Urinary bladder (tissue), 4 donors: ENCODE measurements at places on chromosomes 6 and 20. TPM values are rescaled to one million over a fixed set of nuclear protein-coding genes. Genes with fewer than 3 reads are reported as not detected.

- no peak for DNase-seq
Observed at GRCh38 chr6:1130709-1131108, 181.2 kb upstream of the FOXQ1 start.

Gene PMEPA1
- 20.4 TPM for polyA plus RNA-seq

Gene ENPP4
- 11.6 TPM for polyA plus RNA-seq

DNA sequence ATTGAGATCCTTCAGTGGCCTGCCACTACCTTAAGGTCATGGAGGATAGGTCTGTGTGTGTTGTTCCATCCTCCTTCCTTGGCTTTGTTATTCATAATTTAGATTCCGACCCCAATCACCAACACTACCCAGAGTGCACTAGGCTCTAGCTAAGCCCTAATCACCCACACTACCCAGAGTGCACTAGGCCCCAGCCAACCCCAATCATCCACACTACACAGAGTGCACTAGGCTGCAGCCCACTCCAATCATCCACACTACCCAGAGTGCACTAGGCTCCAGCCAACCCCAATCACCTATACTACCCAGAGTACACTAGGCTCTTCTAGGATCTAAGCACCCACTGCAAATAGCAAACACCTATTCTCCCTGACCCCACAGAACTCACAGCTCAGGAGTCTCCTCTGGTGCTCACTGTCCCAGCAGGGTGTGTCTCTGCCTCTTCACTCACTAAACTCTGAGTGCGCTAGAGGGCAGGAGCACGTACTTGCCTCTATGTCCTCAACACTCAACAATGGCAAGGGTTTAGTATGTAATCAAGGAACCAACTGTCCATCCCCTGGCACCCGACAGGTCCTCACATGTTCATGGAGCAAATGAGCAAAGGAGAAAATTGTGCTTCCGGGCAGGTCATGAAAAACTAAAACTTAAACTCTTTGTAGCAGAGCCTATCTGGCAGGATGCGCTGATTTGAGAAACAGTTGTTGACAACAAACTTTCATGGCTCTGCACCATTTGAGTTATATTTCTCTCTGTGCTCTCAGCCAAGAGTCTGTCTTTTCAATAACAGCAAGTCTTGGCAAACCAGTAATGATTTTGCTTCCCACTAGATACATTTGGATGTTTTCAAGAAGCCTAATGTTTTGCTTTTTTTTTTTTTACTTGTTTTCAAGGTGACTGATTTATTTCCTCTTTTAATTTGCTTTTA is 54.3 kb downstream of the SLC22A23 start:
- no peak for DNase-seq

GRCh38 chr20:49283176-49283702 is 5.4 kb upstream of the ZNFX1 start:
- no peak for DNase-seq

Gene ENPP5
- polyA plus RNA-seq: 5.0 TPM

DNA sequence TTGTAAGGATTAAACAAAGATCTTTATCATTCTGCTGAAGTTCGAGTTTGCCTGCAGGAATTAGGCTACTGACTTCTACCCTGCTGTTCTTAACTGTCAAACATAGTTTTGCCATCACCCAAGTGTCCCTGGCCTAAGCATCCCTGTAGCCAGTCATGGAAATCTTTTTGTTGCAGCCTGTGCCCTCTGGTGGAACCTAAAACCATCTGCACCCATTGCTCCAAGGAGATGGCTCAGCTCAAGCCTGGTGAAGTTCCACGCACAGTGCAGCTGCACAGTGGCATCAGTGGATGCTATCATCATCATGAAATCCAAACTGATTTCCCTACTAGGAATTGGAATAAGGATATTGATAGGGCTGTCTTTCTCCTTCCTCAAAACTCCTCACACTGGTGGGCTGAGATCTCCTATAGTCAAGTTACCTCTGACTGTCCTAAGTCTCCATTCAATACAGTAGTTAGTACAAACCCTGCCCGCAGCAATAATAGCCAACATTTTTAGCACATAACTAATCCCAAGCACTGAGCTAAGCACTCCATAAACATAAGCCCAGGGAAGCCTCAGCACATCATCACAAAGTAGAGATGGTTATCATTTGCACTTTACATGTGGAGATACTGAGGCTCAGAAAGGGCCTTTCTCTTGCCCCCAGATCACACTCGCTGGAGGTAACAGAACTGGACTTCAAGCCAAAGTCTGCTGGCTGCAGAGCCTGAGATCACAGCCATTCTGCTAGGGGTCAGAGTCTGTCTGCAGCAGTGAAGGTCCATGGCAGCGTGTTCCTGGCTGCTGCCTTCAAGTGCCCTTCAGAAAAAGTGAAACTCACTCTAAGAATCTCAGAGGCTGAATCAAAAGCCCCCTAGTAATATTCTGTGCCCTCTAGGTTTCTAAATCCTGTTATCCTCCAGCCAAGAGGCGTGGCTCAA is 77.2 kb upstream of the MC3R start:
- no peak for DNase-seq
